ENCODE measurements at places on chromosomes 4 and X.

GRCh38 chrX:103406256-103406655 is 29.9 kb downstream of the BEX3 start:
- DNase-seq: no peak

GRCh38 chr4:158163941-158164767 is 8.7 kb downstream of the GASK1B start:
- no peak for DNase-seq

DNA sequence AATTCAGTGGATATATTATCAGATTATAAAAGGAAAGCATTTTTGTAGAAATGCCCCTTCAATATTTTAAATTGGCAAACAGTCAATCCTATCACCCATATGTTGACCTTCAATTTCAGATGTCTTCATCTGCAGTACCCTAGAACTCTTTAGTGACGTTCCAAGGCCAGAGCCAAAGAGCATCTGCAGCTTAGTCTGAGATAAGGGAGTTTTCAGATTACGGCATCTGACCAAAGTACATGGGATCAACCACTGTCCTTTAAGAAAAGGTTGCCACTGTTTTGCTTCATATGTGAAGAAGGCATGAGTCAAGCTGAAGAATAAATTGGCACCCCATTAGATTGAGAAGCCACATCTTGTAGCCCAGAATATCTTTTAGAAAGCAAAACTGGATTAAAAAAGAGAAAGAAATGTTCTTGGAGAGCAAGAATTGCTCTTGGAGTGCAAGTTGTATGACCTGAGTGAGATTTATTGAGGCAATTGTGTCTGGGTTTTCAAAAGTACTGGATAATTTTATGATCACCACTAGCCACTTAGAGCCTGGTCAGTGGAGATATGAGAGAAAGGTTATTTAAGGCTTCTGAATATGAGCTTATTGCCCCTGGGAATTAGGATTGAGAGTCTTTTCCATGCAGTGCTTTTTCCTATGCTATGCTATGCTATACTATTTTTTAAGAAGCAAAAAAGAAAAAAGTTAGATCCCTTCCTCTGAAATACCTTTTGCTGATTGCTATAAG is 251.9 kb upstream of the NR3C2 start:
- no peak for DNase-seq

- no peak for DNase-seq
Measured at GRCh38 chrX:148610328-148610698, 109.9 kb downstream of the AFF2 start.

GRCh38 chr4:141120036-141120593 is 13.2 kb downstream of the RNF150 start:
- no peak for DNase-seq

Measured in activated gamma-delta T cell treated with Interleukin-2 at 50 U/mL for 16 hours (primary cell).